ENCODE measurements at places on chromosomes 6 and 20. TPM values are rescaled to one million over a fixed set of nuclear protein-coding genes. Genes with fewer than 3 reads are reported as not detected.

The ZSCAN26 gene
- 10.9 TPM for total RNA-seq

The SASH1 gene
- total RNA-seq = 0.51 TPM

The RBBP8NL gene
- total RNA-seq = not detected

The SMAP1 gene
- 59.0 TPM for total RNA-seq

The C20orf141 gene
- total RNA-seq = not detected

The FAM209B gene
- 1.1 TPM for total RNA-seq

The BPIFA1 gene
- total RNA-seq = not detected

The SLC22A16 gene
- not detected for total RNA-seq

The SLC13A3 gene
- total RNA-seq = not detected

The TFAP2A gene
- total RNA-seq = 0.14 TPM

The PDYN gene
- total RNA-seq = not detected

The BHLHE23 gene
- total RNA-seq = not detected

The GNAS-AS1 gene
- 0.89 TPM for total RNA-seq

The METTL24 gene
- not detected for total RNA-seq

The SS18L1 gene
- 18.0 TPM for total RNA-seq

The IER3 gene
- 34.2 TPM for total RNA-seq

The SPTLC3 gene
- 0.05 TPM for total RNA-seq

The FNDC11 gene
- total RNA-seq = 0.50 TPM

The SOX12 gene
- total RNA-seq = 6.7 TPM

The SYNDIG1 gene
- not detected for total RNA-seq

The DDO gene
- total RNA-seq = not detected

The OSTM1 gene
- total RNA-seq = 30.3 TPM

The KHDC1L gene
- not detected for total RNA-seq

The RCAN2 gene
- total RNA-seq = 0.07 TPM

The EEF1E1 gene
- total RNA-seq = 28.7 TPM

The SLC4A11 gene
- total RNA-seq = 1.2 TPM

The MOCS1 gene
- total RNA-seq = not detected

The SIRPD gene
- not detected for total RNA-seq

The PRDM1 gene
- total RNA-seq = 26.0 TPM

The ADAM33 gene
- not detected for total RNA-seq

The ZNF337 gene
- total RNA-seq = 18.9 TPM

The LAMA5 gene
- 1.2 TPM for total RNA-seq

All from activated naive CD4-positive, alpha-beta T cell treated with anti-CD3 and anti-CD28 coated beads, Interleukin-2, amount 10 ng/mL, durations not matched to agents 5 hours and 36 hours (primary cell).